ENCODE measurements at places on chromosomes 13 and 19.

- no peak for DNase-seq
Observed at GRCh38 chr19:35267353-35267817, 1.4 kb upstream of the USF2 start.

- no peak for DNase-seq
Observed at GRCh38 chr19:1606138-1606651, 933 bp upstream of the UQCR11 start.

DNA sequence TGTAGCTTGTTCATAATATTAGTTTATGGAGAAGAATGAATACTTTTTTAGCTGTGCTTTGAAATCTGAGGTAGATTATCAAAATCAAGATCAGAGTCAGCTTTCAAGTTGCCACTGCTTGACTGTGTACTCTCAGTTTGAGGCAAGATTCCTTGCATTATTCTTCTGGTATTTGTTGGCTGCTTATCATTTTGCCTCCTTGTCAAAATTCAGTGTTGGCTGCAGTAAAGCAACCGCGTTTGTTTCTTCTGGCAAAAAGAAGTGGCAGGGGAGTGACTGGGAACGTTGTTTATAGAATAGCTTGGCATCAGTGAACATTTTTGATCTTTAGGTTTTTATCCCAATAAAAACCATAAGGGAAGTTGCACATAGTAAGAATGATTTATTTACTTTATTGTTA is 419.3 kb upstream of the GPC6 start:
- no peak for DNase-seq

DNA sequence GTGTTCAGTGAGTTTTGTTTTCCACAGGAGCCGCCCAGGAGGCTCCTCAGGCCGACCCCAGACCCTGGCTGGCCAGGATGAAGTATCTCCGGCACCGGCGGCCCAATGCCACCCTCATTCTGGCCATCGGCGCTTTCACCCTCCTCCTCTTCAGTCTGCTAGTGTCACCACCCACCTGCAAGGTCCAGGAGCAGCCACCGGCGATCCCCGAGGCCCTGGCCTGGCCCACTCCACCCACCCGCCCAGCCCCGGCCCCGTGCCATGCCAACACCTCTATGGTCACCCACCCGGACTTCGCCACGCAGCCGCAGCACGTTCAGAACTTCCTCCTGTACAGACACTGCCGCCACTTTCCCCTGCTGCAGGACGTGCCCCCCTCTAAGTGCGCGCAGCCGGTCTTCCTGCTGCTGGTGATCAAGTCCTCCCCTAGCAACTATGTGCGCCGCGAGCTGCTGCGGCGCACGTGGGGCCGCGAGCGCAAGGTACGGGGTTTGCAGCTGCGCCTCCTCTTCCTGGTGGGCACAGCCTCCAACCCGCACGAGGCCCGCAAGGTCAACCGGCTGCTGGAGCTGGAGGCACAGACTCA is 12.9 kb downstream of the B3GNT3 start:
- DNase-seq, result no peak

DNA sequence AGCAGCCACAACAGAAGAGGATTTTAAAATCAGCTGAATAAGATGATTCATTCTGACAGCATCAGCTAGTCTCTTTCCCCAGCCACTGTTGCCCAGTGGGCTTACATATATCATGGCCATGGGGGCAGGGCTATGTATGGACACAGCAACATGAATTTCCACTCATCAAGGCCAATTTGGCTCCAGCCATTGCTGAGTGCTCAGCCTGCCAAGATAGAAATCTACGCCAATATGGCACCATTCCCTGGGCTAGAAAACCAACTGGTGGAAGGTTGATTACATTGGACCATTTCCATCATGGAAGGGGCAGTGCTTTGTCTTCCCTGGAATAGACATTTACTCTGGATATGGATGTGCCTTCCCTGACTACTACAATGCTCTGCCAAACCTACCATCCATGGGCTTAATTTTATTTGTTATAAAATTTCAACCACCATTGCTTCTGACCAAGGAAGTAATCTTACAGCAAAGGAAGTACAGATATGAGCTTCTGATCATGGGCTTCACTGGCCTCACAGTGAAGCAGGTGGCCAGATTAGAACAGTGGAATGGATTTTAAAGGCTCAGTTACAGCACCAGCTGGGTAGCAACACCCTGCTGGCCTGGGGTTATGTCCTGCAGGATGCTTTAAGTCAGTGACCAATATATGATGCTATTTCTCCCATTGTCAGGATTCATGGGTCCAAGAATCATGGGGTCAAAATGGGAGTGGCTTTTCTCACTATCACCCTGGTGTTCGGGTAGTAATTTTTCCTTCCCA is 9.8 kb upstream of the ALOX5AP start:
- no peak for DNase-seq

DNA sequence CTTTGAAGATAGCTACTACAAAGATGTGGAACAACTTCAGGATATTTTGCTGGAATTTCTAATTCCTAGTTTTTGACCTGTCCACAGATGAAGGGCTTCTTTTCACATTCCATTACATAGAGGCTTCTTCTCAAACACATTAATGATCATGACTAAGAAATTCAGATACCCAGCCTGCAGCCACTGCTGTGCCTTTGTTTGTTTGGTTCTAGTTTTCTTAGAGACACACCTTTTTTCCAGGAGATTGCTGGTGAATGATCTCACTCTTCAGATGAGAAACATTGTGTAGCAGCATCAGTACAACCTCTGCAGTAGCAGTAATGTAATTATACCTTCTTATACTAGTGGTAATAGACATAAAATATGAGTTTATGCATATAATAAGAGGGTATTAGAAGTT is 5.0 kb downstream of the TDRD3 start:
- DNase-seq, result no peak

GRCh38 chr13:94641409-94641941 is 39.8 kb downstream of the GPR180 start:
- no peak for DNase-seq

- no peak for DNase-seq
Observed at GRCh38 chr19:28929006-28929405, 283.9 kb downstream of the UQCRFS1 start.

GRCh38 chr19:55467236-55468053 is 2.9 kb upstream of the C19orf85 start:
- peak; percentile 44 for DNase-seq

DNA sequence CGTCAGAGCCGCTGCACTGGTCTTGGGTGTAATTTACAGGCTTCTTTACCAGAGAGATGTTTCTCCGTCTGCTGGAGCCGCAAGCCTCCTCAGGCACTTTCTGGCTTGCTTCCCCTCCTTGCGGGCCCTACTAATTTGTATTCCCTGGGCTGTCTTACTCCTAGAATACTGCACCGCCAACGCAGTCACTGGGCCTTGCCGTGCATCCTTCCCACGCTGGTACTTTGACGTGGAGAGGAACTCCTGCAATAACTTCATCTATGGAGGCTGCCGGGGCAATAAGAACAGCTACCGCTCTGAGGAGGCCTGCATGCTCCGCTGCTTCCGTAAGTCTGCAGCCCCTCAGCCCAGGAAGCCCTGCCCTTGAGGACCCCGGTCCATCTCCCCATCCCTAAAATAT is 14.1 kb upstream of the C19orf33 start:
- no peak for DNase-seq

GRCh38 chr13:72342364-72342763 is 385.1 kb downstream of the MZT1 start:
- DNase-seq, result no peak

- DNase-seq, result no peak
Observed at GRCh38 chr13:42807241-42807640, 25.9 kb downstream of the FAM216B start.

- no peak for DNase-seq
Observed at GRCh38 chr13:24997367-24997967, 98.5 kb upstream of the PABPC3 start.

DNA sequence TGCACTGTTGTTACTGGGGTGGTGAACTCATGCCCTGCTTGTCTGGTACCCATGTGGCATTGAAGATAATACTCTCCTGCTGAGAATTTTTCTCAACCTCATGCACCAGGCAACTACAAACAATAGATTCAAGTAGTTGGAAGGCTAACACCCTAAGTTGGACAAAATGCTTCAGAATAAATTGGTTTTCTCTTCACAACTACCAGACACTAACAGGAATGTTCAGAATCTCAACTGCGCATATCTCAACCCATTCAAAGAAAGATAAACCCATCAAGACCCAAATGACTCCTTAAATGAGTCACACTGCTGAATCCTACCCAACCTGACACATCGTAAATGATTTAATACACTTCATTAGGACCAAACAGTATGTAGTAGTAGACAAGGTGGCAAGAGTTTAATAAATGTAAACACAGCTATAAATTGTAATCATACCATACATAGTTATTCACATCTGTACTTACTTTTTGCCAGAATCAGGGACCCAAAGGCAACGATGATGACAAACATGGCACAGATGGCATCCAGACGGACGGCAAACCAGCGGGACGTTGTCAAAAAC is 227.4 kb downstream of the ABCC4 start:
- no peak for DNase-seq

GRCh38 chr19:24033963-24034342 is 53.0 kb upstream of the ZNF254 start:
- DNase-seq, result no peak

DNA sequence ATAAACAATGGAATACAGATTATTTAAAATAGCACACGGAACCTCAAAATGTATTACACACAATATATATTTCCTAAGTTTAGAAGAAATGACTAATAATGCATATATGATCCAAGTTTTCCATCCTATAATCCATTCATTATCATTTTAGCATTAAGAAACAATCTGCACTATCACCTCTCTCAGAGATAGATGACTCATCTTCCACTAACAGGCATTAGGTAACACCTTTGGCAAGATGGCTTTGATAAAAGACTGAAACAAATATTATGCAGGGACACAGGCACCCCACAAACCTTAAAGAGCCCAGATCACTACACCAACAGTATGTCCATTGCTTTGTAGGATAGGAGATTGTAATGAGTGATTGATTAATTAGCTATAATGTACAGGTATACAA is 4.1 kb downstream of the ENOX1 start:
- no peak for DNase-seq

DNA sequence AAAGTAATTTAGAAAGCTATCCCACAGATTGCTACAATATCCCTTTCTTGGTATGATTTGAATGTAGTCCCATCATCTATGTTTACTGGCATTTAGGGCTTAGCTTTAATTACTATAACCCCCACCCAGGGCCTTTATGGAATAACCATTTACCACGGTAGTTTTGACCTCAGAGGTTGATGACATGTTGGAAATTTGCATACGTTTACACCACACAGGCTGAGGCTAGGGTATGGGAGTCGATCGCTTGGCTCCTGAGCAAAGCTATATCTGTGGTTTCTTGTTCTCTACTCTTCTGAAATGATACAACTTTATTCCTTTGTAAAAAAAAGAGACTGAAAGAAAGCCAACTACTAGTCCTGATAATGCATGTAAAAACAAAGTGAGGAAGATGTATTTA is 28.2 kb upstream of the RFC3 start:
- DNase-seq, result no peak

DNA sequence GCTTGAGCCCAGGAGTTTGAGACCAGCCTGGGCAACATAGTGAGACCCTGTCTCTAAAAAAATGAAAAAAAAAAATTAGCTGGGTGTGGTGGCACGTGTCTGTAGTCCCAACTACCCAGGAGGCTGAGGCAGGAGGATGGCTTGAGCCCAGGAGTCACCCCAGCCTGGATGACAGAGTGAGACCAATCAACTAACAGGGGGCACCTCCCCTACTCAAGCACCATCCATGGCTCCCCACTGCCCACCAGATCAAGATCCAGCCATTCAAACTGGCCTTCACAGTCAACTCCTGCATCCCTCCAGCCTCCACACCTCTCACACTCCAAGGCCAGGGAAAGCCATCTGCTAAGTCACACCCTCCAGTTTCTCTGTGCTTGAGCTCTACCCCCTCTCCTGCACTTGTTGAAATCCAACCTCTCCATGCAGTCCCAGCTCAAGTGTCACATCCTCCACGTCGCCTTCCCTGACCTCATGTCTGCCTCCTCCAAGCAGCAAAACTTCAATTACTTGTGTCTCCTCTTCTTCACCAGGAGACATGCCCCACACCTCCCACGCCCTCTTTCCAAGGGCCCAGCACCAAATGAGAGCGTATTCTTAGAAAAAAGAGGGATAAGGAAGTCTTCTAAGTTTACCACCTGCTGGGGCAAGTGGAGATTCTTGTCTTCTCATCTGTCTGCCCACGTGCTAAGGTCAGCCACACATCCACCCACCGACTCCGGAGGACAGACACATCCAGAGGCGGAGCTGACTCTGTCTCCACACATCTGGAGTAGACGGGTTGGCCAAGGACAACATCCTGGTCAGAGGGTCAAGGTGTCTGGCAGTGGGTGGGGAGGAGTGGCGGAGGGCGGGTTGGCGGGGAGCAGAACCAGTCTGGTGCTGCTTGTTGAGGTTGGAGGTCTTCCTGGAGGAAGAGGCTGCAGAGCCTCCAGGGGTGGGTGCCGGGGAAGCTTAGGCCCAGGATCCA is 974 bp upstream of the CYP4F22 start:
- DNase-seq, result no peak

DNA sequence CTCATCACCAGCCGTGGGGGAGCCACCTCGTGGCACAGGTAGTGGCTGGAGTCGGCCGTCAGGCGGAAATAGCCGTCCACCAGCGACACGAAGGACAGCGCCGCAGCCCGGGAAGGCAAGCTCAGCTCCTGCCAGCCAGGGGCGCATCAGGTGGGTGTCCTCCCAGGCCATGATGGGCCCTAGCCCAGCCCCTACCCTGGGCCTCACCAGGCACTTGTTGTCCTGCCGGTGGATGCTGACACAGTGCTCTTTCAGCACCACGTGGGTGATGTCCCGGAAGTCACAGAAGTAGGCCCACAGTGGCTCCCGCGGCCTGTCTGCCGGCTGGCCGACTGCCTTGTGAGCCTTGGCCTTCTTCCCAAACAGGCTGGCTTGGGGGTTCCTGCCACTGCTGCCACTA is 15.7 kb downstream of the TYK2 start:
- DNase-seq, result no peak

DNA sequence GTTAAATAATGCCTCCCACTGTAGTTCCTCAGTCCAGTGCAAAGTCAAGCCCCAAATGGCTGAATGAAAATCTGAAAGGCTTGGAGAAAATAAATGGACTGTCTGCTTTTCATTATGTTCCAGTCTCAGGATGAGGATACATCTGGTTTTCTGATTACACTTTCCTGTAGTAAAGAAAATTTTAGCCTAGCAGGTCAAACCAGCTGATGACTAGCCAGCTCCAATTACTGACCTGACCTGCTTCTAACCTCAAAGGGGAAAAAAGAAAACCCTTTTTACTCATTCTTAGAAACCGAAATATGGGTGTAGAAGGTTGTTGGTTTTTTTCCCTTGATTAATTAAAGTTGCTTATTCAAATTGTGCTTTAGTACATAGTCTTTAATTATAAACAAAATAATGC is 418.4 kb downstream of the EFNB2 start:
- no peak for DNase-seq

DNA sequence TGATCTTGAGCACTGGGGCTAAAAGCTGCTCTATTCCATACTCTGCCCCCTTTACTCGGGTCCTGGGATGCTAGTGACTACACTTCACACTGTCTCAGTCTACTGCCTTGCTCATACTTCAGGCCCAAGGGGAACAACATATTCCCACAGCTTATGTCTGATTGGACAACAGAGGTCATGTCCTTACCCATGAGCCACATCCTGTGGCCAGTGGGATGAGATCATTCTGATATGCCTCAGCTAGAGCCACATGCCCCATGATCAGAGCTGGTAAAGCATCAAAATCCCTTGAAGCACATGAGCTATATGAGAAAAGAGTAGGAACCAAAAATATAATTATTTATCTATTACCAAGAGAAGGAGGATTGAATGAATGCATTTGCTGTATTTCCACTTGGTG is 290.1 kb upstream of the TSHZ3 start:
- DNase-seq, result no peak

GRCh38 chr19:19217099-19217498 is 5.3 kb downstream of the NCAN start:
- DNase-seq, result no peak

GRCh38 chr13:92012787-92013186 is 614.4 kb downstream of the GPC5 start:
- no peak for DNase-seq
